Hematopoietic multipotent progenitor cell treated with erythropoietin and hydrocortisone succinate and interleukin-3 and kit ligand, for 8 days (in vitro differentiated cells): ENCODE measurements at places on chromosomes 2 and 18.

DNA sequence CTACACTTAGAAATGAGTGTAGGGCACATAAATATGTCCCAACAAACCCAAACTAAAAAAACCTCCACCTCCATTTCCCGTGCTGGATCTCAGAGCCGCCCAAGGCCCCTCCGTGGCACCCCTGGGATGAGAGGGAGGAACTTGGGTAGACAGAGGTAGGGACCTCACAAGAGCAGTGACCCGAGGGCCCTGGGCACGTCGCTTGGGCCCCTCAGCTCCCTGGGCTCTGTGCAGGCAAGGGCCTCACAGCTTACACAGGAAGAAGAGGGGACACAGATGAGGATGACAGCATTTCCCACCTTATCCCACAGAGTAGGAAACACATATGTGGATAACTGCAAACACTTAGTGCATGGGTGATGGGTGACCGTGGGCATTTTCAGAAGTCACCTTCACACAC lies 93.9 kb upstream of the TPO start:
- DNase-seq = no peak

DNA sequence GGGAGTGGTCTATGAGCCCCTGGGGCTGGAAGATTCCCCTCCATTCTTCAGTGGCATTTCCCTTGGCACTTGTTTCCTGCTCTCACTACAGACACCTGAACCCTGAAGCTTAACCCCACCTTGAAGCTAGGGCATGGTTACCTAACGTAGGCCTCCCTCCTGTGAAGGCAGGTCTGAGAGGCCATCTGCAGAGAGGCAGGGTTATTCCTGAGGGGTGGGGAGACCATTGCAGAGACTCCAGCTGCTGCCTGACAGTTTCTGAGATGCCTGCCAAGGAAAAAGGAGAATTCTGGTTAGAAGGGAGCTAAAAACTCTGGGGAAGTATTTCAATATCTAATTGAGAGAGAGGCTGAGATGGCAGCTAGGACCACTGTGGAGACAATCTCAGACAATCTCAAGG lies 119.3 kb upstream of the NDUFV2 start:
- DNase-seq = no peak

DNA sequence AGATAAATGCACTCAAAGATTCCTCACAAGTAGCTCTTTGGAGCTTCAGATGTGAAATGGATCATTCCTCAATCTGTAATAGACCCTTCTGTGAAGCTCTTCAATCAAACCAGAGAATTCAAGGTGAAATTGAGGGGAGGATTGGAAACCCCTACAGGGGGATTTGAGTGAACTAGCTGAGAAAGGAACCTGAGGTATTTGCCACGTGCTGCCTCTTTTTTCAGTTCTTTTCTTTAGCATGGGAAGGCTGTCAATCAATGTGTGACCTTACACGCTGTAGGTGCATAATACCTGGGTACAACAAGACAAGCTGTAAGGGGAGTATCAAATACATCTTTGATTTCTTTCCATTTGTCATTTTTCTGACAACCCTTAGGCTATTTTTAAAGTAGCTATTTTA lies 46.5 kb upstream of the ZEB2 start:
- DNase-seq = no peak

DNA sequence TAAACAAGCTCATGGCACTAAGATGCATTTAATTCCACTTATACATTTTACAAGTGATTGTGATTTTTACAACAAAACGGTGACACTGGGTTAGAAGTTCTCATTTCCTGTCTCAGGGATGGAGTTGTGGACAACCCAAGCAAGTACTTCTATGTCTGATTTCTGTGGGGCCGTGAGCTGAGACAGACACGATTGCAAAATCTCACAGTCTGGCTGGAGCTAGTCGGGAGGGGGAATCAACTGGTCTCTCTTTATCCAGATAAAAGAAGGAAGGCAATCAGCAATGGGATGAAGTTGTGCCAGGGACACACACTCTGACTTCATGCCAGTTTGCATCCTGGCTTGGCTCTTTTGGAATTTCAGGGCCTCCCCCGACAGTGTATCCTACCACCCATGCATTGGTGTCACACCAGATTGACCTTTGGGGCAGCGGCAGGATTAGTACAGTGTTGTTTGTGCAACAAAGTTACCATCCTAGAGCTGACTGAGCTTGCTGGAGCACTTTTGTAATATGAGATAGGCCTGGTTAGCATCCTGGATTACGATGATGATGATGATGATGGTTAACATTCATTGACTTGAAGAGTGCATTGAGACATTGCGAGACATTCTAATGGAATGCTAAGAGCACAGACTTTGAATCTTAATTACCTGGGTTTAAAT lies 98.8 kb downstream of the CTAGE1 start:
- DNase-seq = no peak

- peak; percentile 62 for DNase-seq
Observed at GRCh38 chr2:158024288-158024898, 77.3 kb upstream of the UPP2 start.

DNA sequence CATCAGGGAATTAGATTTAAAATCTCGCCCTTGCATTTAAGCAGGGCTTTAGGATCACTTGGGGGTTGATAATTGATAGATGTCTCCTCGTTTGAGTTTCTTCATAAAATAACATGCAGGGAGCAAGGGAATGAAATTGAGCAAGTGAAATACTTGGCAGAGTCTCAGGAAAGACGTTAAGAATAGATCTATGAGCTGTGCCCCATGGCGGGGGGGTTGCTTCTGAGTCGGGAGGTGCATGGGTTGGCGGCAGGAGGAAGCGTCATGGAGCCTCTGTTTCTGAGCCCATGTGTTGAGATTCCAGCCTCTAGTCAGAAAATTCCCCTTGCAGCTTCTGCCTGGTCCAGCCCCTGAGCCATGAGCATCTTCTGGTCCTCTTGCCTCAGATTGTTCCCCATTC lies 82.0 kb downstream of the APOB start:
- no peak for DNase-seq

GRCh38 chr2:156004459-156004858 lies 328.1 kb downstream of the NR4A2 start:
- no peak for DNase-seq

DNA sequence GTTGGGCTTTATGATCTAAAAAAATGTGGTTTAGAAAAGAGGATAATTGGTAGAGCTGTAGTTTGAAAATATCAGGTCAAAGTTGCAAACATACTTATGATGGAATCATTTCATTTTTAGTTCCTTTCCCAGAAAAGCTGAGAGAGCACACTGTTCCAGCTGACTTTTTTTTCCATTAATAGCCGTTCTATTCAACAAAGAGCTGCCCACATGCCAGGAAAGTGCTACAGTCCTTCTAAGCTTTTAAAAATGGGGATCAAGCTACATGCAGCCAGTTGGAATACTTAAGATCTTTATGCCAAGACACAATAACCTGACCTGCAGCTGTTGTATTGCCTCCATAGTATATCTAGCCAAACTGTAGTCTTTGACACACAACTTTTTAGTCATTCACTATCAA lies 111.5 kb downstream of the GALNT3 start:
- no peak for DNase-seq

GRCh38 chr2:75130171-75130570 lies 69.1 kb downstream of the TACR1 start:
- peak; percentile 5 for DNase-seq

- DNase-seq = no peak
Observed at GRCh38 chr18:8831531-8831930, 126.2 kb downstream of the MTCL1 start.

- DNase-seq = peak; percentile 23
Observed at GRCh38 chr2:134774786-134775641, 56.2 kb upstream of the TMEM163 start.

- no peak for DNase-seq
Observed at GRCh38 chr18:22800551-22800951, 132.6 kb upstream of the RBBP8 start.

DNA sequence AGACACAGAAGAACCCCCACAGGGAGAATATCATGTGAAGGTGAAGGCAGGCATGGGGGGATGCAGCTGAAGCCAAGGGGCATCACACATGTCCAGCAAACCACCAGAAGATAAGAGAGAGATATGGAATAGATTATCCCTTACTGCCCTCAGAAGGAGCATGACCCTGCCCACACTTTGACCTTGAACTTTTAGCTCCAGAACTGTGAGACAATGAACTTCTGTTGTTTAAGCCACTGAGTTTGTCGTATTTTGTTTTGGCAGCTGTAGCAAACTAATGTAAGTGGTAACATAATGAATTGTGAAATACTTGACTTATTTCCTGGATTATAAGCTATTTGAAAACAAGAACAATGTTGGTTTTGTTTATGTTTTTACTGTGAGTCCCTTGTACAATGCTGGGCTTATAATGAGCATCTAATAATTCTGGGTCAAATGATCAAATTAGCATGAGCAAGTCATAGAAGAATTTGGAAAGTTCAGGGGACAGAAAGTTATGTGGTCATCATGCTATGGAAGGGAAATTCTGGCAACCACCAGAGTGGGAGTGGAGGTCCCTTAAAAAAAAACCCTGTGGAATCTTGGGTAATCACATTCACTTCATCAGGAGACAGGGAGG lies 541.0 kb upstream of the KLHL29 start:
- DNase-seq = no peak

- DNase-seq = no peak
Observed at GRCh38 chr18:35158728-35159450, 81.9 kb upstream of the ZNF397 start.

DNA sequence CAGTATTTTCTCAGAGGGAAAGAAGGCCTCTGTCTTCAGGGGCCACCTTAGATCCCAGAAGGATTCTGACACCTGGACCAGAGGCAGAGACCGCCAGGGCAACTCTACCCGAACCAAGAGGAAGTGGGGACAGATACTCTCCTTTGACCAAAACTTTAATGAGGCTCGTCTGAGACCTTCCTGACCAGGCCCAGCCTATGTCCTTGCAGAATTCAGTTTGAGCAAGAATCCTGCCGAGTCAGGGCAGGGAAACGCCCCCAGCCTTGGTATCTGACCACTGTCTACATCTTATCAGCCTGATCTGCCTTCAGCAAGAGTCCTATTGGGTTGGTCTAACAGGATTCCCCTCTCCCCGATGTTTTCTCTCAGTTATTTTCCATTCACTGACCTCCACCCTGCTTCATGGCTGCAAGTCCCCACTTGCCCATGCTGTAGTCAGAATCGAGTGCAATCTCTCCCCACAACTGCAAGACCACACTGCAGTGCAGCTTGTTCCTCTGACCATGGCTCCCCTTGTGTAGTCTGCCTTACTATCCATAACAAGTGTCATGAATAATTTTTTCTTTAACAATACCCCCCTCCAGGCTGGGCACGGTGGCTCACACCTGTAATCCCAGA lies 95.0 kb downstream of the MSH2 start:
- no peak for DNase-seq

DNA sequence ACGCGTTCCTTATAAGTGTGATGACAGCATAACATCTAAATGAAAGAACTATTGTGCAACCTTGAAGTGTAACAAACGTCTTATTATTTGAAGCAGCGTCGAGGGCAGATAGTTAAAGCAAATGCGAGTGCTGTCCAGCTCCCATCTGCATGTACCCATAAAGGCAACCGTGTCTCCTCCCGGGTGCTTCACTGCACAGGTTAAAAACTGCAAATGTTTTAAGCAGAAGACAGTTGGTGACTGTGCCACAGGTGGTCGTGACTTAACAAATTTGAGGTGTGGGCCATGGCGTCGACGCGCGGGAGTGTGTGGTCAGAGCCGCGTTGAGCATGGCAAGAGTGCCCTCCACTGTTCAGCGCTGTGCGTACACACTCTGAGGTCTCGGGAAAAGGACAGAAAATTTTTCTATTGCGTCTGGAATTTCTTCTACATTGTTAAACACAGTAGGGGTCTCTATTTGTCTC lies 6.4 kb downstream of the SALL3 start:
- peak; percentile 15 for DNase-seq

- no peak for DNase-seq
Observed at GRCh38 chr2:86338778-86339295, 1.4 kb upstream of the REEP1 start.

- DNase-seq = peak; percentile 32
Observed at GRCh38 chr2:9778012-9778411, 65.3 kb upstream of the TAF1B start.

DNA sequence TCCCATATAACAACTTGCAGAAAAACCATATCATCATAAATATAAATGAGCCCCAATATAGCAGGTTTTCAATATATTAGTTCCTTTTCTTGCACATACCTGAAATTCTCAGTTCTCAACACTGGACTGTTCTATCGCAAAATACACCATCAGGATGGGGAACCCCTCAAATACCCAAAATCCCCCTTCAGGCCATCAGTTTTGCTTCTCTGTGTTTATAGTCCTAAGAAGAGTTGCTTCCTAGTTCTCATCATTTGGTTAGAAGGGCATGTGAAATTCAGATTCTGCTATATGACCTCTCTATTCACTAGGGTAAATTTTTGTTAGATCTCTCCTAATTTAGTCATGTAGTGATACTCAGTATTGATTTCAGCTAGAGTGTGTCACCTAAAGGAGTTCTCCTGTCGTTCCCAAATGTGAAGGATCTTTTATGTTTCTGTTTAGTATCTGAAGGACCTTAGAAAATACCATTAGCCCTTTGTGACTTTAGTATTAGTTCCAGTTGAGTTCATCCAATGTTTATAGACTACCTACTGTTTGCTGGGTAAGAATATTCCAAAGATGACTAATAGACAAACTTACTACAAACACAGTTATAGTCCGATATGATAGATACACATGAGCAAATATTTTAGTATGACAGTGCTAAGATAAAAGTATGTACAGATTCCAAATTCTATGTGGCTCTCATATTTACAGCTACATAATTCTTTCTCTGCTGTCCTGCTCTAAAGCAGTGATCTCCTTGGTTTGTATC lies 115.8 kb downstream of the TTC27 start:
- DNase-seq = no peak

DNA sequence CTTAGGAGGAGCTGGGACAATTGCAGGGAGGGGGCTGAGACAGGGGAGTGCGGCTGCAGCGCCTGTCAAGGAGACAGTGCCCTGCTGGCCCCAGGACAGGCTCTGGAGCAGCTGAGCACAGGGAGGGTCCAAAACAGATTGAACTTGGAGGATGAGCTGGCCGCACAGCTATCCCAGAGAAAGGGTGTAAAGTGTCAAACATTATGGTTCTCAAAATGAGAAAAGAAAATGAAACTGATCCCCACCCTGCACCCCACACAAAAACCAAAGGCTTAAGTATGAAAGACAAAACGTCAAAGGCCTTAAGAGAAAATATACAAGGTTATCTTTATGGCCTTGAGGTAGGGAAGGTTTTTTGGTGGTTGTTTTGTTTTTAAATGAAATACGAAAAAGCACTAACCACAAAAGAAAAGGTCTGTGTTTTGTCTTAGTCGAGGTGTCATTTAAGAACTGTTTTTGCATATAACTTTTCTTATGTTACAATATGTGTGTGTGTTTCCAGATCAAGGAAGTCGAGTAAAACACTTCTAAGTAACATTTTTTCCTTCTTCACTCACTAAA lies 111.8 kb downstream of the HDAC4 start:
- no peak for DNase-seq

- no peak for DNase-seq
Observed at GRCh38 chr2:175698061-175698460, 304.0 kb downstream of the LNPK start.

GRCh38 chr18:35227254-35227653 lies 13.6 kb upstream of the ZNF397 start:
- no peak for DNase-seq

DNA sequence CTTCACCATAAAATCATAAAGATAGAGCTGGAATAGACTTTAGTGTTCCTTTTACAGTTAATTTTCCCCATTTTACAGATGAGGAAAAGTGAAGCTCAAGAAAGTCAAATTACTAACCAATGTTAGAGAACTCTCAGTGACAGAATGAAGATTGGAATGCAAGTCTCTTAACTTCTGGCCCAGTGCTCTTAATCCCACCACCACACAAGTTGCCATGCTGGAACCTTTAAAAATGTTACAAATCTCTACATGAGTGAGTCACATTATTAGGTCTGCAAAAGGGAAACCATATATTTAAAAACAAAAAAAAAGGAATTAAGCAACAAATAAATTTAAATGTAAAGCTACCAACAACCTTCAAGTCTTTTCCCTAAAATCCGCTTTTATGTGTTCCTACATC lies 3.5 kb downstream of the NCKAP1 start:
- no peak for DNase-seq
